PC-9 (cell line): ENCODE measurements at places on chromosomes 5 and 9. TPM values are rescaled to one million over a fixed set of nuclear protein-coding genes. Genes with fewer than 3 reads are reported as not detected.

The RLN1 gene
- 0.83 TPM in 1 of 2 replicates, not detected in the other for total RNA-seq

The FOXI1 gene
- not detected in 2 replicates for total RNA-seq

The N4BP3 gene
- 0.81 and 1.1 TPM in 2 replicates for total RNA-seq

The HRH2 gene
- total RNA-seq, result not detected in 2 replicates

The SLC35A4 gene
- total RNA-seq, result 44.2 and 66.2 TPM in 2 replicates

The ZNF883 gene
- 1.7 and 2.2 TPM in 2 replicates for total RNA-seq

The DDX4 gene
- total RNA-seq, result not detected in 2 replicates

The SLC1A3 gene
- 0.24 TPM in 1 of 2 replicates, not detected in the other for total RNA-seq

The PLPP7 gene
- not detected in 2 replicates for total RNA-seq

The SLC4A9 gene
- 0.20 and 0.53 TPM in 2 replicates for total RNA-seq
